Activated T-cell treated with anti-CD3 and anti-CD28 coated beads for 24 hours (primary cell): ENCODE measurements at places on chromosomes 1 and 21.

GRCh38 chr1:34165422-34165921, 442 bp upstream of the CSMD2 start:
- no peak for DNase-seq

DNA sequence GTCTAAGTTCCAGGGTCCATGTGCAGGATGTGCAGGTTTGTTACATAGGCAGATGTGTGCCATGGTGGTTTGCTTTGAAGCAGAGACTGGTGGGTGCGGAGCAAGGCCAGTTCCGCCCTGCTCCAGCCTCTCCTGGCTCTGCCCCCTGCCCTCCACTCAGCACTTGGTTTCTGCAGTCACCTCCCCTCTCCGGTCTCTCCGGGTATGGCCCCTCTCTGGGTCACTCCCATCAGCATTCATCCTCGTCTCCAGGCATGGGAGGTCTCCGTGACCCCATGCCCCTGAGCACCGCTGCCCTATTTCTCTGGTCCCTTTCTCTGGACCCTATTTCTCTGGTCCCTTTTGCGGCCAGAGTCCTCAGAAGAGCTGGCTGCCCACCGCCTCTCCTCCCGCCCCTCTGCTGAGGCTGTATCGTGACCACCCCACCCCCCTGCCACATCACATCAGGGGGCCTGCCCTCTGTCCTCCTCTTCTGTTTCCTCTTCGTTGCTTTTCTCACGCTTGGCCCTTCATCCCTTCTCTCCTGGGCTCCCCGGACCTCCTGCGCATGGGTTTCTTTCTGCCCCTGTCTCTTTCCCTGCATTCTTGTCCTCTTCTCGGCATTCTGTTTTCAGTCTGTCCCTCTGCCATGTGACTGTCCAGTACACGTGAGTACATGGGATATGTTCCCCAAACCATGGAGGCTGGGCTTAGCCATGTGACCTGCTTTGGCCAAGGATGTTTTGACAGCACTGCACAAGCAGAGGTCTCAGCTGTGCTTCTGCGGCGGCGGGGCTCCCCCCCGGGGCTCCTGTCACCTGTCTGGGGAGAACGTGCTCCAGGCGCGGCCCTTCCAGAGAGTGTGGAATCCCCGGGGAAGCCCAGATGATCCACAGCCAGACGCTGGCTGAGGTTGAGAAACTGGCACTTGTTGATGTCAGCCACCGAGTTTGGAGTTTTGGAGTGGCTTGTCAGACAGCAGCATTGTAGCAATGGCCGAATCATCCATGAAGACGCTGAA, 54.4 kb upstream of the C1orf174 start:
- DNase-seq = no peak

- no peak for DNase-seq
Measured at GRCh38 chr1:86419277-86419903, 4.6 kb upstream of the CLCA2 start.

DNA sequence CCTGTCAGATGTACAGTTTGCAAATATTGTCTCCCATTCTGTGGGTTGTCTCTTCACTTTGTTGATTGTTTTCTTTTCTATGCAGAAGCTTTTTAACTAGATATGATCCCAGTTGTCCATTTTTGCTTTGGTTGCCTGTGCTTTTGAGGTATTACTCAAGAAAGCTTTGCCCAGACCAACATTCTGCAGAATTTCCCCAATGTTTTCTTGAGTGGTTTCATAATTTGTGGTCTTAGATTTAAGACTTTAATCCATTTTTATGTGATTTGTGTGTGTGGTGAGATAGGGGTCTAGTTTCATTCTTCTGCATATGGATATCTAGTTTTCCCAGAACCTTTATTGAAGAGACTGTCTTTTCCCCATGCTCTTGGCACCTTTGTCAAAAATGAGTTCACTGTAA, 116.9 kb downstream of the DUSP10 start:
- DNase-seq = no peak

DNA sequence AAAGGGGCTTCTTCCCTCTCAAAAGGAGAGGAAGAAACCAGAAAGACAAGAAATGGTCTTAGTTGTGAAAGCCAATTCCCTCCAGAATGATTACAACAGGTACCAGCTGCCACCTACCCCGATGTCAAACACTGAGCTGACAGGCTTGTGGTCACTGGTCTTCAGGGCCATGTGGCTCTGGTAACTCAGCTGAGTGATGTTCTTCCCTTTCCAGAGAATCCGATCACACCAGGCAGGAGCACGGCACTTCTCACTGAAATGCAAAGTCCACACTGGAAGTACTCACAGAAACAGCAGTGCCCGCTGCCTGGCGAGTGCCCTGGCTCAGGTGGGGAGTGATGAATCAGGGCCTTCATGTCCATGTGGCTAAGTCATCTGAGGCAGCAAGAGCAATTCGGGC, 18.7 kb upstream of the MTF1 start:
- DNase-seq = no peak

GRCh38 chr1:20574686-20575540, 14.0 kb upstream of the CDA start:
- peak; percentile 44 for DNase-seq

DNA sequence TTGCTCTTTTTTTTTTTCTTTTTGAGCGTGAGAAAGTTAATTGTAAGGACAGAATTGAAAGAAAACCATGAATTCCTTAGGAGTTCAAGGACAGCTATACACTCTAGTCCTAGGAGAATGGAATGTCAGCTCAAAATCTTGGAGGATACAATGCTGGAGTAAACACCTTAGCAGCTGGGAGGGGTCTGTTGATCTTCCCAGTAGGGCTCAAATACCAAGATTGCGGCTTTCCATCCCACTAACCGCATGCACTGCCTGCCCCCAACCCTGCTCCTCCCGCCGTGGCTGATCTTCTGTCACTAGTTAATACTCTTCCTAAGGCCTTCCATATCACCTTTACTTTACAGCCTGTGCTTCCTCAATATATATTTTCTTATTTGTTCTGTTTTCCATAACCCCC, 2.6 kb upstream of the PDC start:
- no peak for DNase-seq

DNA sequence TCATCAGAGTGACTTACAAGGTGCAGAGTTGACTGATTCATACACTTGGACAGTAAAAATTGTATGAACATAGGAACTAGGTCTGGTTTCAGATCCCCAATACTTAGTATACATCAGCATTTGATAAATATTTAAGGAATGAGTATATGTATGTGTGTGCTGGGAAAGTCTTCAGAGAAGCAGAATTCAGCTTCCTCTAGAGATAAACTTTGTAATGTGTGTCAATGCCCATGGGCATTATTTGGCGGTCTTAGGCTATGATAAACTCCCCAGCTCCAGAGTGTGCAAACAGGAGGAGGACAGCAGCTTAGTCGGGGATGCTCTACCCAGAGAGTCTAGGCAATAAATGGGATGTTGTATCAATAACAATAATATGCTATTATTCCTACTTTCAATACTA, 2.9 kb upstream of the CAMK1G start:
- no peak for DNase-seq

- DNase-seq = no peak
Measured at GRCh38 chr1:218339267-218339831, 5.8 kb upstream of the TGFB2 start.

GRCh38 chr1:64550946-64551605, 81.1 kb downstream of the CACHD1 start:
- no peak for DNase-seq

GRCh38 chr1:180946056-180946455, 33.4 kb downstream of the KIAA1614 start:
- no peak for DNase-seq

GRCh38 chr21:42343556-42343955, 7.2 kb downstream of the TFF2 start:
- no peak for DNase-seq

DNA sequence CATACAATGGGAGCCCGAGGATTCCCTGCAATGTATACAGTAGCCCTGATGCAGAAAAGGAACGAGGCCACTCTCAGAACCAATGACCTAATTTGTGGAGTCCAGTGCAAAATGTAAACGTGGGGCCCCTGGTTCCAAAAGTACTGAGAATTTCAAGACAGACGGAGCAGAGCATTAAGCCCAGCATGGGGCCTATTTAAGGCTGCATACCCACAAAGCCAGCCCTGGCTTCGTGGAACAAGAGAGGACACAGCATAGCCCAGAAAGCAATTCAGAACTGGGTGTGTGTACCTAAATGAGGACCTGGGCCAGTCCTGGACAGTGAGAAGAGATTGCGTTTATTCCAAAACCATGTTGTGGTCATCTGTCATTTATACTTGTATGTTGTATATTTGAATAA, 55.2 kb downstream of the MT1HL1 start:
- DNase-seq = no peak

- DNase-seq = no peak
Measured at GRCh38 chr21:41761211-41761933, 5.5 kb downstream of the RIPK4 start.

DNA sequence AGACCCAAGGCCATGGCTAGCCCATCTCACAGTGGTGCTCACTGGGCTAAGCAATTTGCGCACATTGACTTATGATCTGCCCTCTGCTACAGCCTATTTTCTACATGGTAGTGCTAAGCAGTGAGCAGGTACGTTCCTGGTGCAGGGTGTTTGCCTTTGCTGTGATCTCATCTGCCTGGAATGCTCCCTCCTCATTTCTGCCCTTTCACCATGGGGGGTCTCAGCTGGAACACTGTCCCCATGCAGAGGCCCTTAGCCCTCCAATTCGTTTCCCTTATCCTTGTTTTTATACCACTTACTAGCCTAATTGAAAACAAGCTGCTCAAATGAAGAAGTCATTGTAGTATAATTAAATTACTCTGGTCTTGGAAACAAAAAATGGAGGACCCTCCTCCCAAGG, 2.0 kb upstream of the B3GALT5 start:
- DNase-seq = no peak

- DNase-seq = no peak
Measured at GRCh38 chr1:25462732-25463131, 32.0 kb downstream of the MACO1 start.

GRCh38 chr1:85611425-85611824, 30.9 kb downstream of the CCN1 start:
- no peak for DNase-seq

DNA sequence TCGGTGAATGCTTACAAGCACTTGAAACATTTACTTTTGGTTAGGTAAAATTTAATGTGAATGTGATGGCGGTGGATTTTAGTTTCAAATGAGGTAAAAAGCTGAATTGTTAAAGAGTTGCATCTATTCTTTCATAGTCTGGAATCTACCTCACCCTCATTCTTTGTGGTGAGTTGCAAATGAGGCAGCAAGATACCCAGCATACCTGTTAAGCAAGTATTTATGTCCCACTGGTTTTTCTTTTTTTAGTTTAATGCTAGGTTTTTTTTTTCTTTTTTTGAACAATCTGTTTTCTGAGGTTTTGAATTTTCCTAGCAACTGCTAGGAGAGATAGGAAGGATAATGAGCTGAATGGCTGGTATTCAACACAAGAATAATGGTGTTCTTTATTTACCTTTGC, 127.9 kb upstream of the CACYBP start:
- DNase-seq = no peak

GRCh38 chr1:184027826-184028695, 9.5 kb downstream of the COLGALT2 start:
- no peak for DNase-seq

GRCh38 chr1:67429528-67430357, 459 bp downstream of the SERBP1 start:
- DNase-seq = peak; percentile 28

- no peak for DNase-seq
Measured at GRCh38 chr1:30706528-30706927, 16.9 kb downstream of the MATN1 start.

GRCh38 chr1:12040457-12041051, 21.3 kb downstream of the MIIP start:
- no peak for DNase-seq

DNA sequence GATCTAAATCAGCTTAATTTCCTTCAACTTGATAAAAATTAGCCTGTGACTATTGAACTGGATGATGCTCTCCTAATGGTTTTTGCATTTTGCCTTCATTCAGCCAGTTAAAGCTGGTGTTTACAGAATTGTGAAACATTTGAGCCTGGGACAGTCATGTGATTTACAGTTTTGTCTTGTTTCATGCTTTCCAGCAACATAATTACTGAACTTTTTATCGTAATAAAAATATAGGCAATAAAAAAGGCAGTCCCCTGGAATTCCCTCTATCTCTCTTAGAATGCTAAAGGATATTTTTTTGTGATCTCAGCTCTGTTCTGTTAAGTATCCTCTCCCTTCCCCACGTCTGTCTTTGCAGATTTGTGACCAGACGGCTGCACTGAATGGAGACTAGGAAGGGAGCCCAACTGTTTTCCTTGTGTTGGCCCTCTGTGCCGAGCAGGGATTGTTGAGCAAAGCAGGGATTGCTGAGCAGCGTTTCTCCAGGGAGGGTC, 70.3 kb upstream of the RGL1 start:
- DNase-seq = no peak

DNA sequence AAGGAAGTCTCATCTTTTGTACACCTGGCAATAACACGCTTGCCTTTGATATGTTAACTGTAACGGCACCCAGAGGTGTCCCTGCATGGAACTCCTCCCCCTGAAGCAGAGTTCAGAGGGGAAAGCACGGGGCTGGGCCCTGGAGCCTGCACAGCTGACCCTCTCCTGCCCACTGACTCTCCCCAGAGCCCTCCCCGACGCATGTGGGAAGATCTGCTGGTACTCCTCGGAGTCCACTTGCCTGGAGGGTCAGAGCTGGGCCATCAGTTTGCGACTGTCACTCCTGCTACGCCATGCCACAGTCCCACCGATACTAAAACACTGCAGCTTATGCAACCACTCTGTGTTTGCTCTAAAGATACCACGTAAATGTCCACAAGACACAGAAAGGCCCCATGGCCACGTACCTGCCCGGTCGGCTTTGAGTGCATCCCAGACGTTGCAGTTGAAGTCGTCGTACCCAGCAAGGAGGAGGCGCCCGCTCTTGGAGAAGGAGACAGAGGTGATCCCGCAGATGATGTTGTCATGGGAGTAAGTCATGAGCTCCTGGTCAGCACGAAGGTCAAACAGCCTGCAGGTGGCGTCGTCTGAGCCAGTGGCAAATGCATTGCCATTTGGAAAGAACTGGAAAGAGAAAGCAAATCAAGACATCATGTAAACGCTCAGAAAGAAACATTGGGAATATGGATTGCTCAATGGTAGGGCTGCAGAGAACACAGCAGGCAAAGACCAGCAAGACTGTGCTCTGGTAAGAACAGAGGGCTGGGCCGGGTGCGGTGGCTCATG, 10.6 kb upstream of the NADK start:
- DNase-seq = no peak
